Stimulated activated CD4-positive, alpha-beta T cell treated with anti-CD3 and anti-CD28 coated beads, Interleukin-12 subunit alpha, Interleukin-12 subunit beta, amount 100 ng/mL, for 48 hours (primary cell): ENCODE measurements at places on chromosomes 7 and 10.

- no peak for DNase-seq
Observed at GRCh38 chr7:38339953-38340819, 66.8 kb upstream of the TARP start.

GRCh38 chr10:101301111-101301731, 52.7 kb upstream of the BTRC start:
- DNase-seq, result peak; percentile 38

DNA sequence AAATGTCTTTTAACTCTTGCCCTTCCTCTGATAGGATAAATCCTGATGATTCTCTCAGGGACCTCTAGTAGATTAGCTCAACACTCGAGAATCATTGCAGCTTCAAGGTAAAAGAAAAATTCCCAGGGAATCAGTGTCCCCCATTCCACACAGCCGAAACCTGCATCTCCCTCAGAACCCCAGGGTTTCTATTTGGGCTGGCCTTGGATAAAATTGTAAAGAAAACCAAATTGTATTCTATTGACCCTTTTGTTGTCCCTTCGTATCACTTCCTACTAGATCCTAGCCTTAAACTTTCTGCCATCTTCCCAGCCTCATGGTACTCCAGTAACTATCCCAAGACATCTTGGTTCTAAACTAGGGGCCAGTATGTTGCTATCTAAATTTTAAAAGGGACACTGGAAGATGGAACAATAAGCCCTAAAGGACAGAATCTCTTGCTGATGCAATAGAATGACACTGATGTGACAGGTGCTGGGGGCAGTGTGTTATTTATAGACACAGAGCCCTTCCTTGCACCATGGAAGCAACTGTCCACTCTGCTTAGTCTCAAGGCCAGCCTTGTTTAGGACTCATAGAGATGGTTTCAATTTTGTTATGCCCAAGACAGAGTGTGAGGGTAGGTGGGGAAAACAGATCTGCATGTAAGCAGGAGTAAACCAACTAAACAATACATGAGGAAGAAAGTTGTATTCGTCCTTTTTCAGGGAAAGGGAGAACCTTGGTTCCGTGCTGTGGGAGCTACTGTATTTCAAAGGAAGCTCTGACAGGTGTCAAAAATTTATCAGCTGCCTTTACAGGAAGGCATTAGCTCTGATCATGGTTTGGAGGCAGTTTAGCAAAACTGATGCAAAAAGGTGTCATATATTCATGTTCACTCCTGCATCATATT, 7.6 kb downstream of the ASB15 start:
- DNase-seq, result no peak

- no peak for DNase-seq
Observed at GRCh38 chr7:93194386-93194785, 31.9 kb downstream of the HEPACAM2 start.

- DNase-seq, result no peak
Observed at GRCh38 chr7:94630855-94631254, 25.1 kb downstream of the SGCE start.

DNA sequence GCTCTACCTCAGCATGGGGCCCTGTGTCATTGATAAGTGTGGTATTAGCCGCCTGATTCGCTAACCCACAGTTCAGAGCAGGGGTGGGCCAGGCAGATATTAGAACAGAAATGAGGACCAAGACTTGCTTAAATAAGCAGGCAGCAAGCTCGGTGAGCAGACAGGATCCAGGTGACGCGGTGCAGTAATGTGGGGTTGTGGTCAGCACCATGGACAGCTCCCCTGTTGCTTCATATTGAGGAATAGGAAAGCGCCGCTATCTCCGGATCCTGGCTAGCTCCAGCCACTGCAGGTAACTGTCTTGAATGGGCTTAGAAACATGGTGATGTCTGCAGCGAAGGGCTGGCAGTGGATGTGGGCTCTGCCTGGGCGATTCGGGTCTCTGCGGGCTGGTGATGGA, 51.3 kb upstream of the GPR26 start:
- peak; percentile 1 for DNase-seq

DNA sequence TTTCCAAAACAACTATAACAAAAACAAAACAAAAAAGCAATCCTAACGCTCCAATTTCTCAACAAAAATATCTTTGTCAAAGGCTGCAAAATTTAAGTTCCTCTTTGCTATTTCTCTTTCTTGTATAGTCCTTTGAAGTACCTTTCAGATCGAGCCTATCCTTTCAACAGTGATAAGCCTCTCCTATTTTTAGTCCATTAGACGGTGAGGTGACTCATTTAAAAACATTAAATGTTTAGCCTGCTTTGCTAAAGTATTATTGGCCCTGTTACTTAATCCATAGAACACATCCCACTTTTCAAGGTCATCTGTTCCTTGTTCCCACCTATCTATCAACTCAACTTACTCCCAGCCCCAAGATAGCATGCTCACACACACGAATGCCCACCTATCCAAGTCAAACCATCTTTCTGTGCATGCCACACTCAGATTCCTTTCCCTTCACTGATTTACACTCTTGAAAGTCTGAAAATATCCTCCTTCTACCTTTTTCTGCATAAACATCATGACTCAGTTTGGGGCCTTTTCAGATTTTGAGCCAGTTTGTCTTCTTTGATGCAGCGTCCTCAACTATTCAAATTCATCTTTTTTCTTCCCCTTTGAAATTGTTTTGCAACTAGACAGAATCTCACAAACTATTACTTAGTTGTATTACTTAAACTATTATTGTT, 224.9 kb upstream of the TMEM229A start:
- DNase-seq, result no peak

DNA sequence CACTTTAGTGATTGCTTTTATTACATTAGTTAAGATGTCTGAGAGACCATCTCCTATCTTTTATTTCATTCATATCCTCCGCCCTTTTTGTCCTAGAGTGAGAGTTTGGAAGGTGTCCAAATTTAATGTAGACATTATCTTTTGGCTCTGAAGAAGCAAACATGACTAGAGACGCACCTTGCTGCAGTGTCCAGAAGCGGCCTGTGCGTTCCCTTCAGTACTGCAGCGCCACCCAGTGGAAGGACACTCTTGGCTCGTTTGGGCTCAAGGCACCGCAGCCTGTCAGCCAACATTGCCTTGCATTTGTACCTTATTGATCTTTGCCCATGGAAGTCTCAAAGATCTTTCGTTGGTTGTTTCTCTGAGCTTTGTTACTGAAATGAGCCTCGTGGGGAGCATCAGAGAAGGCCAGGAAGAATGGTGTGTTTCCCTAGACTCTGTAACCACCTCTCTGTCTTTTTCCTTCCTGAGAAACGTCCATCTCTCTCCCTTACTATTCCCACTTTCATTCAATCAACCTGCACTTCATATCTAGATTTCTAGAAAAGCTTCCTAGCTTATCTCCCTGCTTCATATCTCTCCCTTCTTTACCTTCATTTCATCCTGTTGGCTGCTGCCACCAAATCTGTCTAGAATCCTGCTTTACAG, 10.4 kb upstream of the CLCN1 start:
- DNase-seq, result peak; percentile 59

DNA sequence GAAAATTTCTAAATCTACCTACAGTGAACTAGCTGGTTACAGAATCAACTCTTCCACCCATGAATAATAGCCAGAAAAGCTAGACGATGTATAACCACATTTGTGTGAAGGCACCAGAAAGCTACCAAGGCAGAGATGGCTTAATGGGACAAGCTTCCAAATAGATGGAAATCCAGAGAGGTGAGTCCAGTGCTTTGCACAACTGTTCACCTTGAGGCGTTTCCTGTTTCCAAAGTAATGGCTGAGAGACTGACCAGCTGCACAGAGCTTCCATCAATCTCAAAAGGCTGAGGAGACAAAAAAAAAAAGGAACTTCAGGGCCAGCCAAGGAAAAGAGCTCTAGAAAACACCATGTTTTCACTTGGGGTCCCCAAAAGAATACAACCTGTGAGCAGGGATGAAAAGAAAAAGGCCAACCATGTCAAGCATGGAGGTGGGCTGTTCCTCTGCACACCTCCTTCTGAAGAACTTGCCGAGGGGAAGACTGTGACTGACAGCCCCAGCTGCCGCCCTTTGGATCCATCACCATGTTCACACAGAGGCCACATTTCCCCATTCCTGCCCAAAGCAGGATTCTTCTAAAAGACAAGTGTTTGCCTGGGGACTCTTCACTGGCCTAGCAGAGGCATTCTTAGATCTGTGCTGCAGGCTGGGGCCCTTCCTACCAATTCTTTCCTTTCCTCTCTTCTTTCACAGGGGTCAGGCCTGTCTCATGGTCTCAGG, 72.9 kb downstream of the ARHGAP21 start:
- DNase-seq, result no peak
